ENCODE measurements at places on chromosomes 7 and 10. TPM values are rescaled to one million over a fixed set of nuclear protein-coding genes. Genes with fewer than 3 reads are reported as not detected.

The PTPRZ1 gene
- total RNA-seq: not detected

The OR2A5 gene
- total RNA-seq: not detected

The CYP2C19 gene
- not detected for total RNA-seq

The OR2A1 gene
- under 0.01 TPM for total RNA-seq

The CACNB2 gene
- total RNA-seq: 0.31 TPM

The CPA2 gene
- not detected for total RNA-seq

The ABCC2 gene
- total RNA-seq: 0.25 TPM

The ZNF425 gene
- 2.8 TPM for total RNA-seq

The ZC3HAV1L gene
- 2.6 TPM for total RNA-seq

The IPMK gene
- total RNA-seq: 3.2 TPM

The FKBP6 gene
- not detected for total RNA-seq

The CYP3A7 gene
- not detected for total RNA-seq

The HOXA4 gene
- total RNA-seq: 0.12 TPM

The RNLS gene
- total RNA-seq: 11.6 TPM

The HTR7 gene
- total RNA-seq: 3.4 TPM

The SPDYE2 gene
- not detected for total RNA-seq

The OIT3 gene
- 0.13 TPM for total RNA-seq

The SEMA3E gene
- total RNA-seq: 0.06 TPM

The GHRHR gene
- not detected for total RNA-seq

The RHOBTB1 gene
- 13.8 TPM for total RNA-seq

The GNGT1 gene
- not detected for total RNA-seq

The ATP6V0A4 gene
- total RNA-seq: not detected

The CDH23 gene
- 0.26 TPM for total RNA-seq

The RBM28 gene
- total RNA-seq: 17.6 TPM

The OR13A1 gene
- total RNA-seq: not detected

The FAM13C gene
- total RNA-seq: 3.4 TPM

The PILRA gene
- total RNA-seq: not detected

The TMEM26 gene
- 12.2 TPM for total RNA-seq

The ITPRID1 gene
- not detected for total RNA-seq

The DNA2 gene
- 6.9 TPM for total RNA-seq

The BMPER gene
- total RNA-seq: 5.9 TPM

The CYP2W1 gene
- not detected for total RNA-seq

The CACNA2D1 gene
- 125 TPM for total RNA-seq

The GDF10 gene
- under 0.01 TPM for total RNA-seq

The LRRC61 gene
- total RNA-seq: not detected

The NXPH1 gene
- total RNA-seq: not detected

The SPDYE6 gene
- not detected for total RNA-seq

The DLX6 gene
- not detected for total RNA-seq

The DYNC1I1 gene
- 3.5 TPM for total RNA-seq

The IL6 gene
- total RNA-seq: 6.7 TPM

The GIMAP8 gene
- 2.1 TPM for total RNA-seq

The TWIST1 gene
- total RNA-seq: 31.2 TPM

The OR6V1 gene
- not detected for total RNA-seq

The IRF5 gene
- not detected for total RNA-seq

The UCN3 gene
- total RNA-seq: not detected

The MYL7 gene
- not detected for total RNA-seq

The ADARB2 gene
- not detected for total RNA-seq

The ATOH7 gene
- total RNA-seq: not detected

The SP8 gene
- not detected for total RNA-seq

The BTBD16 gene
- 0.40 TPM for total RNA-seq

The MRLN gene
- total RNA-seq: not detected

The PDLIM1 gene
- total RNA-seq: 53.8 TPM

The CDK6 gene
- 19.8 TPM for total RNA-seq

The AIFM2 gene
- 8.9 TPM for total RNA-seq

The NUTM2A gene
- 0.19 TPM for total RNA-seq

The CALML5 gene
- total RNA-seq: not detected

The ACTL6B gene
- not detected for total RNA-seq

The PIP gene
- not detected for total RNA-seq

The CASP2 gene
- 15.6 TPM for total RNA-seq
